ENCODE measurements at places on chromosomes 11 and 22.

DNA sequence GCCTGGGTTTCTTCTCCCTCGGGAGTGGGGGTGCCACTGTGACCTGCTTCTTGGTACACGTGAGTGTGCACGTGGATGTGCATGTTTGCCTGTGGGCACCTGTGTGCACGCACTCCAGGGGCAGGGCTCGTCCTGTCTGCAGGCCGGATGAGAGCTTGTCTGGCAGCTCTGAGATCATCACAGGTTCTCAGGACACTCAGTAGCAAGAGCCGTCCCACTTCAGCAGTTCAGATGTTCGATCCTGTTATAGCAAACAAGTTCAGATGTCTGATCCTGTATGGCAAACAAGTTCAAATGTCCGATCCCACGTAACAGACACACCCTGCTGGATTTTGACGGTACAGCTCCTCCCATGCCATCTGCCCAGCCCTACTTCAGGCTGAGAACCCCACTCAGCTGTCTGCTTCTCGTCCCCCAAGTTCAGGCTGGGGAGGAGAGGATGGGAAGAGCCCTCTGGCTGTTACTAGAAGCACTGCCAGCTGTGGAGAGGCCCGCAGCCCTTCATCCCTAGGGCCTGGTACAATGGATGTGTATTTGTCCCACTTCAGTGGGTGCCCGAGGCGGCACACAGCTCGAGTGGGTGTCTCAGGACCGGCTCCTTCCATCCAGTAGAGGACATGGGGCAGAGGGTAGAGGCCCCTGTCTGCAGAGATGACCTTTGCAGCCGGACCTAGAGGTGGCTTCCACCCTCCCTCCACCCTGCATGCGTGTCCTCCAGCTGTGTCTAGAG is 1126.9 kb downstream of the BRD1 start:
- no peak for DNase-seq

DNA sequence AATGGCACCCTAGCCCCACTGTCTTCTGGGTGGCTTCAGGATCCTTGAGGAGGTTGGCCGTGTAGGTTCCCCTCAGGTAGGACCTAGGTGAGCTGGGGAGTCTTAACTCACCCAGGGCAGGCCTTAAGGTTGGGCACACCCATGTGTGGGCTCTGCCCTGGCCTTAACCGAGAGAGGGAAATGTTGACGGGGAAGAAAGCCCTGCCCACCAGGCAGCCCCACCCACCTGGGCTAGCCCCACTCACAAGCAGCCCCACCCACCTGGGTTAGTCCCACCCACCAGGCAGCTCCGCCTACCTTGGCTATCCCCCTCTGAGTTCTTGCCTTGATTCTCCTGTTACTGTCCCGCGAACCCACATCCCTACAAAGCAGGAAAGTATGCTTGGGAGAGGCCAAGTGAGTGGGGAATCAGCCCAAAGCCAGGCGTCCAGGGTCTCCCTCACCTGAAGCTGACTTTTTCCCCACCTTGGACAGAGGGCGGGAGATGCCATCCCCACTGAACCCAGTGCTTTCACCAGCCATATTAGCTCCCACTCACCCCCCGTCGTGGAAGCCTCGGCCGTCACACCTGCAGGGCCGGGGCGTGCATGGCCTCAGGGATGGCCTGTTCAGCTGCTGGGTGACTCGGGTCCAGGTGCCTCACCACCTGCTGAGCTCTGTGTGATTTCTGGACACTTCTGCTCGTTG is at the start of gene MYEOV:
TSS of gene MYEOV (plus strand) at position 337 of the 687 bp plus-strand sequence. CDS start 1,200 bp downstream, outside the sequence.
- DNase-seq, result no peak

- no peak for DNase-seq
Measured at GRCh38 chr11:21475276-21475675, 717.6 kb upstream of the ANO5 start.

GRCh38 chr11:35617316-35617686 is 959 bp upstream of the FJX1 start:
- no peak for DNase-seq

DNA sequence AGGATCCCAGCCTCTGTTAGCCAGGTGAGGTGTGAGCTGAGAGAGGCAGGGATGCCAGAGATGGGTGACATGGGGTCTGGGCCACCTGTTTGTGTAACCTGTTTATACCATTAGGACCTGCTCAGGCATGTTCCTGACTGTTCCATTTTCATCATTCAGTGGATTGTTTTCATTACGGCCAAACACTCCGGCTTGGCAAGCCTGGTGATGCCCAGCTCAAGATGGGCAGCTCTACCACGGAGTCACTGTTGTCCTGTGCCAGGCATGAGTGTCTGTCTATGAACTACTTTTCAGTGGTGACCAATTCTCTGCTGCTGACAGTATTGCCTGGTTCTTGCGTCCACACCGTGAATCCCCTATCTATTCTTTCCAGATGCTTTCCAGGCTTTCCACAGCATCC is 71.5 kb upstream of the SLC22A12 start:
- DNase-seq, result no peak

DNA sequence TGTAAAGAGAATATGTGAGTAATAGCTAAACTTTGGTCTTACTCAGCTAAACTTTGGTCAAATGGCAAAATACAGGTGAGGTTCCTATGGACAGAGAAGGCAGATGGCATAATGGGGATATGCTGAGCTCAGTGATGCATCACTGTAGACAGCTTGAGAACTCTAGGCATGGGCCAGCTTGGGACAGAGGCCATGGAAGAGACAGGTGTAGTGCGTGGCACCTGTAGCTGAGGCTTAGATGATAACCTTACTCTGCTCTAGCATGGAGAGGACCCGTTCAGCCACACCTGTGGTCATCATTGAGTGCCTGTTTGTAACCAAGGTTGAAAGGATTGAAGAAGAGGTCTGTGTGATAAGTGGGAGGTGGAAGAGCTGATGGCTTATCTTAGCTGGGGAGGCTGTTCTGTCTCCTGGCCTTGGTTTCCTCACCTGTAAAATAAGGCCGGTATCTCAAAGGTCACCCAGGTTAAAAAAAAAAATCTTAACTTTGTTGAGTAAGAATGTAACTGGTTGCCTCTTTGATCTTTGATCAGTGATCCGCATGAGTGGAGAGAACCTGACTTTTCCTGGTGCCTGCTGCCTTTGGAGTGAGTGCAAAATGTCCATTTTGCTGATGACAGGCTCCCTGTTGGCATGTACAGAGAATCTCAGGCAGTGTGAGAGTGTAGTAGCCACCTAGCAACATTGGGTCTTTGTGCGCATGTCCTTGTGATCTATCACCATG is 48.6 kb downstream of the ZNRF3 start:
- no peak for DNase-seq

- DNase-seq, result no peak
Measured at GRCh38 chr11:120203626-120204025, 7.2 kb upstream of the OAF start.

DNA sequence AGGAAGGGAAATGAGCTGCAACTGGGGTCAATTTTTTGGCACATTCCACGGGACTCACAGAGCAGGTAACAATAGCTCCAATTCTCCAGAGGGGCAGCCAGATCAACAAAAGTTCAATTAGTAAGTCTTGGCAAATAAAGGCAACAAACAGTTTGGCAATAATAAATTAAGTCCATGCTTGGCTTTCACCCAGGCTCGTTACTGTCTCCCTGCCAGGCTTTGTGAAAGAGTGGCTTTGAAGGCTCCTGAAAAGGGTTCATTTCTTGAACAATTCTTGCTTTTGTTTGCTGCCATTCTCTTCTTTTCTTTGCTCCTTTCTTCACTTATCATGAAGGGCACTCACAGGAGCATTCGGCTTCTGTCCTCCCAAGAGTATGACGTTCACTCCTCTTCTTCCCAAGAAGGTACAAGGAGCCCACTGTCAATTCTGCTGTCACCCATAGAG is 123.3 kb downstream of the APIP start:
- DNase-seq, result no peak

DNA sequence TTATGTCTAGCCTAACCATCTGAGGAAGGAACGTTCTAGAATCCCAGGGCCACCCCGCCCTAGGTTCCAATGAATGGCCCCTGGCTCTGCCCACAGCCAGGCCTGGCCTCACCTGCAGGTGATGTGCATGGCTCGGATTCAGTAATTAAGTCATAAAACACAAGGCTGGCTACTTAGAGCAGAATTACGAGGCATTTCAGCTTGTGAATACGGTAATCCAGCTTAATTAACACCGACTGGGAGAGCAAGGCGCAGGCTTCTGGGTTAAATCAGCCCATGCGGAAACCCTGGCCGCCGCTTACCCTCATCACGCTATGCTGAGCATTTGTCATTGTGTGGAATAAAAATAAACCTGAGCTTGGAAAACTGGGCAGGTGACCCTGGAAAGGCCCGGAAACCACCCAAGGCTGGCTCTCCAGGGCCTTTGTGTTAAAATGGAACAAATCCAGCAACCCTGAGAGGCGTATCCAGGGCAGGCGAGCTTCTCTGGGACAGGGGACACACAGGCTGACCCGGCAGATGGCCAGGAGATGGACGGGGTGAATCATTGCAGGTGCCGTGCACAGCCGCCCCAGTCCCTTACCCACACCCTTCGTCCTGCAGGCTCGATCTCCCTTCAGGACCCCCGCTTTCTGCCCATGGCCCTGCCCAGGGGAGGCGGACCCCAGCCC is 220.2 kb downstream of the CTTN start:
- no peak for DNase-seq

- no peak for DNase-seq
Measured at GRCh38 chr22:40243891-40244290, 66.2 kb downstream of the TNRC6B start.

GRCh38 chr11:119175493-119176077 is 7.1 kb downstream of the NLRX1 start:
- no peak for DNase-seq

- no peak for DNase-seq
Measured at GRCh38 chr22:25395915-25396314, 168.6 kb upstream of the GRK3 start.

DNA sequence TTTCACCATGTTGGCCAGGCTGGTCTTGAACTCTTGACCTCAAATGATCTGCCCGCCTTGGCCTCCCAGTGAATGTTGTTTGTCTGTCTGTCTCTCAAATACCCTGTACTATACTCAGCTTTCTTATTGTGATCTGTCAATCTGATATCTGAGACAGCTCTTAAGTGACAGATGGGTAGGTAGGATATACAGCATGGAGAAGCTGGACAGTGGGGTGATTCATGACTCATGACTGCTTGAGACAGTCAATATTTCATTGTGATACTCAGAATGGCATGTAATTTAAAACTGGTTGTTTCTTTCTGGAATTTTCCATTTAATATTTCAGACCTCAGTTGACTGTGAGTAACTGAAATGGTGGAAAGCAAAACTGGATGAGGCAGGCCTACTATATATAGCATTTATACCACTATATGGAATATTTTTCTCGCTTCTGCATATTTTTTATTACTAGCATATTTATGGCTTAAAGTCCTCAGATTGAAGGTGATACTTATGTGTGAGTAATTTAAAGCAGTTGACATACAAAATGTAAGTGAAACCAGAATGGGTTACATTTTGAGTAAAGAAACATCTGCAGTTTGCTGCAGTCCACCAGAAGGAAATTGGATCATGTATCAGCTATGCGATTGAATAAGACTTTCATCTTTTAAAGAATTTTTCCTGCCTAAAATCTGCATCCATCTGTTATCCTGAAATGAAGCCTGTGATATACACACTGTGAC is 22.3 kb downstream of the ARHGAP42 start:
- DNase-seq, result no peak

GRCh38 chr11:126034039-126034932 is 28.4 kb downstream of the CDON start:
- DNase-seq, result no peak

DNA sequence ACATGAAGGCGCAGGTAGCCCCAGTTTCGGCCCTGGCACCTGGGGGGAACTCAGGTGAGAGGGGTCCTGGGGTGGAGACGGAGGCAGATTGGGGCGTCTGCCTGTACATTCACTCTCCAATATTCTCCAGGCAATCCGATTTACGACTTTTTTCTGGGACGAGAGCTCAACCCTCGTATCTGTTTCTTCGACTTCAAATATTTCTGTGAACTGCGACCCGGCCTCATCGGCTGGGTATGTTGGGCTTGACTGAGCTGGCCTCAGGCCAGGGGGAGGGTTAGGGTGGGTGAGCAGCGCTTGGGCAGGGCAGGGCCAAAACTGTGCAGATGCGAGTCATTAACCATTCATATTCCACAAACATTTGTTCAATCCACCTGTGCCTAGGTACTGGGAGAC is 1.7 kb downstream of the TM7SF2 start:
- no peak for DNase-seq

GRCh38 chr22:40853961-40854360 is 2.5 kb downstream of the ST13 start:
- no peak for DNase-seq

- no peak for DNase-seq
Measured at GRCh38 chr11:43410394-43410793, 51.7 kb downstream of the TTC17 start.

DNA sequence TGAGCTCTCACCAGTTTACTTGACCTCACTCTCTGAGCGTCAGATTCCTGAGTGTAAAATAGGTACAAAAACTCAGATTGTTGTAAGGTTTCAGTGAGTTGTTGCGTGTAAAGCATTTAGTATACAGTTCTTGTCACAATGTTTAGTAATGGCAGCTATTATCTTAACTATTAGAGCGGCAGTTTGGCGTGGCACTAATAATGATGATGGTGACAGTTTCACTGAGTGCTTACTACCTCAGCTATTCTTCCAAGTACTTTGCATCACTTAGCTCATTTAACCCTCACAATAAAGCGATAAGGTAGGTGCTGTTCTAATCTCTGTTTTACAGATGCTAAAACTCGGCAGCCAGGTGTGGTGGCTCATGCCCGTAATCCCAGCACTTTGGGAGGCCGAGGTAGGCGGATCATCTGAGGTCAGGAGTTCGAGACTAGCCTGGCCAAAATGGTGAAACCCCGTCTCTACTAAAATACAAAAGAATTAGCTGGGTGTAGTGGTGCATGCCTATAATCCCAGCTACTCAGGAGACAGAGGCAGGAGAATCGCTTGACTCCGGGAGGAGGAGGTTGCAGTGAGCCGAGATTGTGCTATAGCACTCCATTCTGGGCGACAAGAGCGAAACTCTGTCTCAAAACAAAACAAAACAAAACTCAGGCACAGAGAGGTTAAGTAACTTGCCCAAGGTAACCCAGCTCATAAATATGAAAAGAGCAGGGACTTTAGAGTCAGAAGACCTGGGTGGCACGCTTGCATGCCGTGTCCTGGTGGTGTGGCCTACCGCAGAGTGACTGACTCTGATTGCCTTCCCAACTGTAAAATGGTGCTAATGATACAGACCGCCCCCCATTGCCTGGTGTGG is 76.2 kb downstream of the PTPRJ start:
- no peak for DNase-seq
